ENCODE measurements at places on chromosomes 2 and 18.

DNA sequence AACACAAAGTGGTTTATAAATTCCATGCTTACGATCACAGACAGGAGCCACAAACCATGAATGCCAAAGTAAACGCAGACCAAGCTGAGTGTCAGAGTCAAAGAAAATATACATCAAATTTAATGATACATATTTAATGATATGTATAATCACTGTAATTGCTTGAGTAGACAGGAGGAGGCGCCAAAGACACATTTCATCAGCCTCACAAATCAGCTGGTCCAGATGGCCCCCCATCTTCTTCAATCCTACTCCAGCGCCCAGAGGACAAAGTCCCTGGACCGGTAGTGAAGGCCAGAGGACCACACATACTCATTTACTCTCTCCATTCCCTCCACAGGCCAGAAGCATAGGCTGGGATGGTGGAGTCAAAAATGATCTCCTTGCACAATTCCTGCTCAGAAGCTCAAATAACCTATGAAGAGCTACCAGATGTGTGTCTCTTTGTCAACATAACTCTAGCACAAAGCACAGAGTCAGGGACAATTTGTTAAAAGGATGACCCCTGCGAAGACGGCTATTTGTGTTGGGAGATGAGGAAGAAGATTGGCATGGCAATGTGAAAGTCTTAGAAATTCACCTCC is 149.3 kb upstream of the PGAP1 start:
- no peak for DNase-seq

DNA sequence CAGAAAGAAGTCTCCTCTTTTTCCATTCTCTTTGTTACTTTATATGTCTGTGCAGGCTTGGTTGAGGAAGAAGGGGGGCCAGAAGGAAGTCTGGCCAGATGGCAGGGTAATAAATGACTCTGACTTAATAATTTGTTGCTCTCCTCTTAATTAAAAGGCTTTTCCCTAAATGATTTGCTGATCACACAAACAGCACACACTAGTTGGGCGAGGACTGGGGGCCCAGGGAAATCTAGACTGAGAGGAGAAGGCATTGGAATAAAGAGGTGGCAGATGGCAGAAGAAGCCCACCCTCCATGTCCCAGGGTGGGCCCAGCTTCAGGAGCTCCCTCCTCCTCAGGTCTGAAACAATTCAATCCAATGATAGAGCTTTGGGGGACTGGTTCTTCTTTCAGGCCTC is 12.7 kb upstream of the SMARCAL1 start:
- DNase-seq, result no peak

DNA sequence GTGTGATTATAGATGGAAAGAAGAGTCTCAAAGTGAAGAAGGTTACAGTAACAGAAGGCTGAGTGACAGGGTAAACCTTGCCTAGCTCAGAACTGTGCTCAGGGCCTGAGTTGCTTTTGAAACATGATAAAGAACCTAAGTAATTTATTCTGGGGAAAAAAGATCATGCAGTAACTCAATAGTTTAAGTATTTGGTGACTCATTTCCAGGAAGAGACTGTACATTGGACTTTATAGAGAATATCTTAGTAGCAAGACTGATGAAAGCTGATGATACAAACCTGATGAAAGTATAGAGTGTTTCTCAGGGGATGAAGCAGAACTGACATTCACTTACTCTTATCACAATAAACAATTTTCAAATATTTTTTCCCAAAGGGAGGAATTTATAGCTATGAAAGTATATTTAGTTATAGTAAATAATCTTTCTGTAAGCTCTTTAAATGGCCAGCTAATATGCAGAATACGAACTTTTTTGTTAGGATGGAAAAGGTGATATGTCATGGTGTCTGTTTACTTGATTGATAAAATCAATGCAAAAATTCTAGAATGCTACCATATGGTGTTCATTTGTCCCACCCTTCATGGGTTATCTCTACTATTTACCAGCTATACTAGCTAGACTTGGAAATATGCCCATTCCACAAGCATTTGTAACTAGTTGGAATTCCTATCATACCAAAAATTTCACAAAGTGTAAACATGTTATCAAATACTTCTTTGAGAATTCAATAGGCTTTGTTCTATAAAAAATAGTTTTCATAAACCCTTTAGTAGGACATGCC is 1265.5 kb upstream of the ACVR2A start:
- no peak for DNase-seq

- no peak for DNase-seq
Measured at GRCh38 chr2:69452687-69453086, 15.5 kb upstream of the NFU1 start.

DNA sequence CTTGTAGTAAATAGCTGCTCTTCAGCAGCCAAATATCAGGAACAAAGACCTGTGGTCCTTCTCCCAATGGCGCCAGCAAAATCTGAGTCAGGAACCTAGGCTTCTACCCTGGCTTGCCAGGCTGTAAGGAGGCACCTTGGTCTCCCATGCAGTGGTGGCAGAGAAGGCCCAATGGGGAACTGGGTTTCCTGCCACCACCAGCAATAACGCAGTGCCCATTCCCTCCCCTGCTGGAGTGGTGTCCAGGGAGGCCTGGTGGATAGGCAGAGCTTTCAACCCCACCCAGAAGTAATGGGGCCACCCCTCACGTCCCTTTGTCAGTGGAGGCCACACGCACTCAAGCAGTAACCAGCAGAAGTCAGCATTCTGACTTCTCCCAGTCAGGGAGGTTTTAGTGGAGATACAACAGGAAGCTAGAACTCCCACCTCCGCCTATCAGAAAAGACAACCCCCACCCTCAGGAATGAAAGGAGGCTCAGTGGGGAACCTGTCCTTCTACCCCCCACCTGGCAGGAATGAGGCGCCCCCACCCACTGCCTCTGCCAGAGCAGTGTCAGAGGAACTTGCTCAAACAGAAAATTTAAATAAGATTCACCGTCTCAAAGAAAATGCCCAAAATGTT is 132.4 kb downstream of the COPS8 start:
- DNase-seq, result no peak

DNA sequence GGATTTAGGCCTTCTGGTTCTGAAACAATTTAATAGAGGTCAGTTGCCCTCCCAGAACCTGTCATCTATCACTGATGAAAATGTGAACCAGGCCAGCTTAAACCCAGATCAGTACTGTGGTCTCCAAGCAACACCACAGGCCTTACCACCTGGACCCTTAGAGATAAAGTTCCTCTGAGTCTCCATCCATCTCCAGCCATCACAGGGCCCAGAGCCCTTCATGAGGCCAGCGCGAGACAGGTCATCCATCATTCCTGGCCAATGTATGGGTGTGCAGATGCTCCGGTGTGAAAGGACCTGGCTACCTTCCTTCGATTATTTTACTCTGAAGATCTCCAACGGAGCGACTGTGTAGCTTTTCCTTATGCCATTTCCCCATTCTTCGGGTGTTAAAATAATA is 322.7 kb upstream of the SOX11 start:
- no peak for DNase-seq

DNA sequence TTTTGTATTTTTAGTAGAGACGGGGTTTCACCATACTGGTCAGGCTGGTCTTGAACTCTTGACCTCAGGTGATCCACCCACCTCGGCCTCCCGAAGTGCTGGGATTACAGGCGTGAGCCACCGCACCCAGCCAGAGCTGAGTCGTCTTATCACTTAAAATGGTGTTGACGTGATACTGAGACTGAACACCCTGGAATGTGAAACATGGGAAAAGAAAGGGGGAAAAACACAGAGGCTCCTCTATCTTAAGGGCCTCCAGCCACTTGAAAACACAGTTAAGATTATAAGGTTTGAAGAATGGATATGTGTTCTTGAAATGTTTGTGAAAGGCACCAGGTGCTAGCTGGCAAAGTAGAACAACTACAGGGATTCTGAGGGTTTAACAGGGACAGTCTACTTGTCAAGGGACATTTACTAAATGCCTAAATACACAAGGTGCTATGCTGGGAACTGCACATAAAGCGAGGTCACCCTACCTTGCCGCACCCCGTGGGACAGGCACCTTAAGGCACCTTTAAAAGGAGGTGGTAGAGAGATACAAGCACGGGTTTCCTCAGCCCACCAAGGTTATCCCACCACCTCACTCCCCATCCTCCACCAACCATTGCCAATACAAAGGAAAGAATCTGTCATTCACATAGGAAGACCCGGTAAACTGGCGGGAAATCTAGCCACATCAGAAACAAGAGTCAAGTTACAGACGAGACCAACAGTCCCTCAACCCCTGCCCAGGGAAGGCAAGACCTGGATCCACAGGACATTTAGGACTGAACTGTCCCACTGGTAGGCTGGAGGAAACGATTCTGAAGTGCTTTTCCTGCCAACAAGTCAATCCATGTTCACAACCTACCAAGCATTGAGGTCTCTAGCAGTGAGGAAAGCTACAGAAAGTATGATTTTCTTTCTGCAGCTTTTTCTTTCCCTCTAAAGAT is 43.4 kb downstream of the STK39 start:
- no peak for DNase-seq

DNA sequence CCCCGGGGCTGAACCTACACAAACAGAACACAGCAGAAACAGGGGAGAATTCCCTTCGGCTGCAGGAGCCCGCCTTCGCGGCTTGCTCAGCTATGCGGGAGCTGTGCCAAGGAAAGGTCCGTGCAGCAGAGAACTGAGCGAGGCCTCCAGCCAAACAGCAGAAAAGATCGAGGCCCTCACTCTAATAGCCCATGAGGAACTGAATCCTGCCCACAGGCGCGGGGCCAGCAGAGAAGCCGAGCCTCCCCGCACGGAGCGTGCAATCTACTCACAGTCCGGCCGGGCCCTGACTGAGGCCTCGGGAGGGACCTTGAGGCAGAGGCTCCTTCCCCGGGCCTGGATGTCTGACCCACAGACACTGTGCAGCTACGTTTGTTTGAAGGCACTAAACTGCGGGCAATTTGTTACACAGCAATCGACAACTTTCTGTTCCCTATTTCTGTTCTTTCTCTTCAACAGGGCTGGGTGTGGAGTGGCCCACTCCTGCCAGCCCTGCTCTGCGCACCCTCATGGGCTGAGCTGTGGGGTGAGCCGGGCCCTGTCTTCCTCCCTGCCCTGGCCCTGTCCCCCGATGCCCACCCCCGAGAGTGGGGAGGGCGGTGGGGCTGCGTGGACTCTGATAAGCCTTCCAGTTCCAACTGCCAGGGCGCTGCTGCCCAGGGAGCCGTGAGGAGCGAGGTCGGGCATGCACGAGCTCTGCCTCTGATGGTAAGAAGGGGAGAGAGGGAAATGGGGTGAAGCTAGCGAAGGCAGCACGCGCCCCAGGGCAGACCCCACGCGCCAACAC is 13.7 kb downstream of the HES6 start:
- no peak for DNase-seq

DNA sequence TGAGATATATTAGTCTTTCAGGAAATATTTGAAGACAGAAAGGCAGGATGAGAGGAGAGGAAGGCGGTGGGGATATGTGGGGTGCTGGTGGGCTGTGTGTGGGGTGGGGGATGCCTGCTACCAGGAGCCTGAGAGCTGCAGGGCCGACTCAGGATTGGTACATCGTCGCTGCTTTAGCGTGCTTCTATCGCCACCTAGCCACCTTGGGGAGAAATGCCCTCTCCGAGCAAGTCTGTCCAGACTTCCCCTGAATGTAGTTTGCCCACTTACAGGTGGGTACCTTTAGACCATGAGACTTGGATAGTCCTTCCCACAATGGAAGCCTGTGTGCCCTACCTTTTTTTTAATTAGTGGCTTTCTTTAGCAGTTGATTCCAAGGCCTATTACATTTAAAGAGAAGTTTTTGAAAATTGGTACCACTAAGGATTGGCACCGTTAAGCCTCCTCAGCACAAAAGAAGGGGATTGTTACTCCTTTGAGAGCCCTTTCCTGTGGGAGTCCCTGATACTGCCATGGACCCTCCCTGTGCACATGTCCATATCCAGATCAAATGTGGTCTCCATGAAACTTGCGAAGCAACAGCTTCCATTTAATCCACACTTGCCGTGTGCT is 114.1 kb upstream of the NDUFV2 start:
- peak; percentile 26 for DNase-seq

- DNase-seq, result no peak
Measured at GRCh38 chr2:120531863-120532600, 186.1 kb downstream of the INHBB start.

DNA sequence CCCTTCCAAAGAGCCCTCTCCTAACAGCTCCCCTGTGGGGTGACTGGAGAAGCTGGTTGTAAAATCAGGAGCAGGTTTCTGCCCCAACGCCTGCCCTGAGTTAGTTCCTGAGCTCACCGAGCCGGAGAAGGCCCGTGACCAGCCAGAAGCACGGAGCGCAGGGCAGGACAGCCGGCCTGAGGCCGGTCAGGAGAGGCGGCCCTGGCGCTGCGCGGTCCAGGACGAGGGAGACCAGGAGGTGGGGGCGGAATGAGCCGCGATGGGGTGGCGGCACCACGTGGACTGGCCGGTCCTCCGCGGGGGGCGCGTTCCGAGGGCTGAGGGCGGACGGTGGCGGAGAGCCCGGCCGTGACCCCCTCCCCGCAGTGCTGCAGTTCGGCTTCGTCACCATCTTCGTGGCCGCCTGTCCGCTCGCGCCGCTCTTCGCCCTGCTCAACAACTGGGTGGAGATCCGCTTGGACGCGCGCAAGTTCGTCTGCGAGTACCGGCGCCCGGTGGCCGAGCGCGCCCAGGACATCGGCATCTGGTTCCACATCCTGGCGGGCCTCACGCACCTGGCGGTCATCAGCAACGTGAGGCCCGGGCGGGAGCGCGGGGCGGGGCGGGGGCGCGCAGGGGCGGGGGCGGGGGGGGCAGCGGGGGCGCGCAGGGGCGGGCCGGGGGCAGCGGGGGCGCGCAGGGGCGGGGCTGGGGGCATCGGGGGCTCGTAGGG is 29.0 kb downstream of the ANO7 start:
- DNase-seq, result peak; percentile 14

- no peak for DNase-seq
Measured at GRCh38 chr18:5574843-5575242, 31.0 kb upstream of the EPB41L3 start.

DNA sequence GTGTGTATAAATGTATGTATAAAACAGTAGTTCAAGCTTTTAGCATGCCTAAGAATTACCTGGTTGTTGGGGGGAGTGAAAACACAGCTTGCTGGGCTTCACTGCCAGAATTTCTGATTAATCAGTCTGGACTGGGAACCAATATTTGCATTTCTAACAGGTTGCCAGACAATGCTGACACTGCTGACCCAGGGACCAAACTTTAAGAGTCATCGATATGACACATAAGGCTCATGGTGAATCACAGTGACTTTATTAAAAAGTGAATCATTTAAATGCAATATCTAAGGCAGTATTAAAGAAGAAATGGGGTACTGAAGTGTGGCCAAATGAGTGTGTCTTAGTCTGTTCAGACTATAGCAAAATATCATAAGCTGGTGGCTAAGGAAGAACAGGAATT is 195.9 kb upstream of the DTNA start:
- DNase-seq, result no peak

DNA sequence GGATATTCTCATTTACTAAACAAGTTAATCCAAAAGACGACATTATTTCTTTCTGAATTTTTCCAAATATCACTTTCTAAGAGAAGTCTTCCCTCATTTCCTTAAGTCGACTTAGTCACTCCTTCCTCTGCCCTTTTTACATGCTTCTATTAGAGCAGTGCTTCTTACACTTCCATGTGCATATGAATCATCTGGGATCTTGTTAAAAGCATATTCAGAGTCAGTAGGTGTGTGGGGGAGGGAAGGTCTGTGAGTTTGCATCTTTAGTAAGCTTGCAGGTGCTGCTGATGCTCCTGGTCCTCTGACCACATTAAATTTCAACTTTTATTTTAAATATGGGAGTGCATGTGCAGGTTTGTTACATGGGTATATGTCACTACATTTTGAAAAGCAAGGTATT is 582.6 kb downstream of the NRXN1 start:
- no peak for DNase-seq

GRCh38 chr2:153132418-153132817 is 346.1 kb downstream of the RPRM start:
- DNase-seq, result no peak
